Muscle of leg (tissue), 16 donors: ENCODE measurements at places on chromosomes 4 and X. TPM values are rescaled to one million over a fixed set of nuclear protein-coding genes. Genes with fewer than 3 reads are reported as not detected.

DNA sequence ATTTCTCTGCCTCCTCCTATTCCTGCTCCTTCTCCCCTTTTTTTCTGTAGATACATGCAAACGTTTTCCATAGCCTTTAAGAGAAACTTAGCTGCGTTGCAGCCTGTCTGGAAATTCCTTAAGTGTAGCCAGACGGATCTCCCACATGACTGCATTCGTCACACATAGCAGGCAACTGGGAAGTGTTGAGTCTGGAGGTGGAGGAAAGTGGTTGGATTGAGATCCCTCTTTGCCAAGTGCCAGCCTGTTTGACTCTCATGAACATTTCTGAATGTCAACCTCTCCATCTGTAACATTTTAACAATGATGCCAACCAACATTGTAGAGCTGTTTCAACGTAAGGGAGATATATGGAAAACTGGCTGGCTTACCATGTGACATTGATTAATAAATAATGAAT is 45.1 kb upstream of the FAM9A start:
- no peak for DNase-seq

GRCh38 chr4:99301376-99302164 is 10.8 kb upstream of the ADH1A start:
- no peak for DNase-seq

GRCh38 chr4:36944232-36944631 is 300.3 kb upstream of the NWD2 start:
- no peak for DNase-seq

DNA sequence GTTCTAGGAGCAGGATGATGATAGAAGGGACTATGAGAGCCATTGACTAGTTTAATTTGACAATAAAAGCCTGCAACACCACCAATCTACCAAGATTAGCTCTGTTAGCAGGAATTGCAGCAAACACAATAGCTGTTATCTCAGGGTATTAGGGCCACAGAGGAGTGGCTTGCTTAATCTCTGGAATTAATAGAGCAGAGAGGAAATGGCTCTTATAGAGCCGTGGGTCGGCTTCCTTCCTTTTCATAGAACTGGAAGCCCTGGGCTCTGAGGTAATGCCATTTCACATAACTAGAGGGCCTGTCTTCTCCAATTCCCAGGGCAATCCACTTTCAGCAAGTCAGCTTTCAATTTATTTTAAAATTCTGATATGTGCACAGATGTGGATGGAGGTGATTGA is 83.0 kb downstream of the MAMLD1 start:
- no peak for DNase-seq

DNA sequence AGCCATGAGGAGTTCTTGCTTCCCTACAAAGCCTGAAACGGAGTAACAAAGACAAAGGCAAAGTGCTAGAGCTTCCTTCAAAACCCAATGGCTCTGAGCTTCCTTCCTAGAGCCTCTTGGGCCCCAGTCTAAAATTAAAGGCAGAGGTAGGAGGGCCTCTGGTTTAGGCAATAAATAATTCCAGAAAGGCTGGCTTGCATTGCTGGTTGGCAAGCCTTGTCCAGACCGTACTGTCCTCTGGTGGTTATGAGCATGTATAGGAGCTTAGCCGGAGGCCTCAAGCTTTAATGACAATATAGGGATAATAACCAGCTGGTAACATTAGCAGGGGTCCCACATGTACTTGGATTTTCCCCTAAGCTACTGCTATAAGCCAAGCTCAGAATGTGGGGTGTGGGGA is 237.3 kb downstream of the AR start:
- no peak for DNase-seq

Gene GC
- polyA plus RNA-seq = not detected

Gene ADH7
- polyA plus RNA-seq = not detected
